ENCODE measurements at places on chromosomes 6 and 20.

DNA sequence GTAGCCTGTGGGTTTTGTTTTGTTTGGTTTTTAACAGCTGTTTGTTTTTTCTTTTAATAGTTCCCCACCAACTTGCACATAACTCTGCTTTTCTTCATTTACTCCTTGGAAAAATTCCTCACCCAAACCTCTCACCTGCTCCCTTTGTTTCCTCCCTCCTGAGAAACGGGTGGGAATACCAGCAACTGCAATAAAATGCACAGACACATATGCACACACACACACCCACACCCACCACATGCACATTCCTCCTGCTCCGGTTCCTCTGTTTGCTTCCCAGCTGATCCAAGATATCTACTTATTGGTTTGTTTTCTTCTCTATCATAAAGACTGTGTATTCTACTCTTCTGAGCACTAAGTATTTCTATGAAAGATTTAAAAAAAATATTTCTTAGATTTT is 161.1 kb upstream of the EPHA7 start:
- DNase-seq, result no peak

DNA sequence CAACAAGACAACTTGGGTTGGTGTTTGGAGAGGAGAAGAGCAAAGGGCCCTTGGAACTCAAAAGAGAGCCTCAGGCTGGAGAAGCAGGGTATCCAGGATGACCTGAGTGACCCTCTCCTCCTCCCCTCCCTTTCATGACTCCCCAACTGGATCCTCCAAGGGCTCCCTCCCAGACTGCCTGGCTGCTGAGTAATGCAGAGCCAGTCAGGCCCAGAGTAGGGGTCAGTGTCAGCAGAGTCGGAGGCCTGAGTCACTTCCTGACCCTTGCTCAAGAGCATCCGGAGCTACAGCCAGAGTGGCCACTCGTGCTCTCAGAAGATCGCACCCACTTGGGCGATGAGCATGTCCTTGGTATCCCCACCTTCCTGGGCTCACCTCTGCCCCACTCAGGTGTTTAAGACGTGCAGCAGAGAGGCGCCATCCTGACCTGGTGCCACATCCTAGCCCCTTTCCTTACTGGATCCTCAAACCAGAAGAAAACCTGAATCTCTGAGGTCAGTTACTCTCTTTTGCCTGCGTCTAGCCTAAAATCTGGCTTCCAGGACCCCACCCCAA is 2.8 kb upstream of the MAPK13 start:
- no peak for DNase-seq

DNA sequence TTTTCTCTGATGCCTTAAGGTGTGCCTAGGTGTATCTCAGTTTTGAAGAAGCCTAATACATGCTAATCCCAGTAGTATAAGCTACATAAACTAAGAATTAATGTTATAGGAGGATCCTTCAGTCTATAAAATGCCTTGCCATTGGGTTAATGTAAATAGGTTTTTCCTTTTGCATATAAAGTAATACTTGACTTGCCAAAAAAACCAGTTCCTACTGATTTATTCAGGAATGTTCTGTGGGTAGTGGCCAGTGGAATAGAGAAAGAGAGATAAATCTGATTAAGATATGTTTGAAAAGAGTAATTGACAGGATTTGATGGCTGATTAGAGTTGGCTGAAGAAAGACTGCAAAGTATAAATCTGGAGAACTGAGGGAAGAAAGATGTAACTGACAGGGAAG is 273.4 kb downstream of the ZFAND3 start:
- DNase-seq, result no peak

DNA sequence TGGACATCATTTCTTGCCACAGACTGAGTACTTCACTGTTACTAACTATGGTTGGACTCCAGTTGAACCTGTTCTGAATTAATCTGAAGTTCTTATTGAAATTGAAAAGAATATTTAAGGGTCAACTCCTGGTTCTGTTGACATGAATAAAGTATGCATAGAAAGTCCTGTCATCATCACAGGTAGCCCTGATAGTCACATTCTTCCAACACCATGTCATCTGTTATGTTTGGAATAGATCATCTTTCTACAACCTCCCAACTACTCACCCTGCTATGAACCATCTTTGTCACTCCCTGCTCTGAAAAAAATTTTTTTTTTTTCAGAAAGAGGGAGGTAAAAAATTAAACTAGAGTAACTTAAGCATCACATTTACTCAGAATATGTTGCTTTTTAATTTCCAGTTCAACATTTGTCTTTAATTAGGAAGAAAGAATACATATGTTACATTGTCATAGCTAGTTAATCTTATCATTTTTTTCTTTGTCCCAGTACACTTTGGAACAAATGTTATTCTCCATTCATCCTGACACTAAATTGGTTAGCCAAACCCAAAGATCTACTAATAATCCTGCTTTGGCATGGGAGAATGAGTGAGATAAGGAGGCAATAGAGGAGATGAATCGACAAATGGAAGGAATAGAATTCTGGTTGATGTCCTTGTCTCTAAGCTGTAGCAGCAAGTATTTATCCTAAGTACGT is 775.1 kb upstream of the NRSN1 start:
- DNase-seq, result no peak

- no peak for DNase-seq
These were observed 88.9 kb upstream of the OGFRL1 start for GRCh38 chr6:71199736-71200135.

- DNase-seq, result no peak
These were observed 113.5 kb downstream of the SLC35B3 start for GRCh38 chr6:8321671-8322404.

GRCh38 chr20:42609618-42610017 is 580.1 kb downstream of the PTPRT start:
- DNase-seq, result no peak

Data from uterus (tissue), 4 donors.